ENCODE measurements at places on chromosomes 12 and 14.

- DNase-seq, result peak; percentile 89
Measured at GRCh38 chr12:12449533-12450025, 92.7 kb downstream of the BORCS5 start.

- DNase-seq, result peak; percentile 83
Measured at GRCh38 chr14:92456215-92457015, 57.2 kb upstream of the RIN3 start.

DNA sequence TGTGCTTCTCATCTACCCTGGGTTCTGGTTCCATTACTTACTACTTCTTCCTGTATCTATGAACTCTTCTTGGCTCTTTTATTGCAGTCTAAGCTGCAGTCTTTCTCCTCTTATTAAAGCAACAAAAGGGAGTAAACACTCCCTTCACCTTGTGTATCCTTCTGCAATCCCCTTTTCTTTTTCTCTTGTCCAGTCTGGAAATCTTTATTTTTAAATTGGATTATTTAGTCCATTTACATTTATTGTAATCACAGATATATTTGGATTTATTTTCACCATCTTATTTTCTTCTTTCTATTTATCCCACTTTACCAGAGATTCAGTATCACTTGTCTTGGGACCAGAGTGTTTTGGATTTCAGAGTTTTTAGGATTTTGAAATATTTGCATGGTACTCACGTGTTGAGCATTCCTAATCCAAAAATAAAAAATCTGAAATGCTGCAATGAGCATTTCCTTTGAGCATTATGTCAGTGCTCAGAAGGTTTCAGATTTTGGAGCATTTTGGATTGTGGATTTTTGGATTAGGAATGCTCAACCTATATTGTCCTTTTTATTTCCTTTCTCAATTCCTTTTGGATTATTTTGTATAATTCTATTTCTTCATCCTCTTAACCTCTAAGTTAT is 6.8 kb upstream of the ACVR1B start:
- DNase-seq, result no peak

GRCh38 chr12:5088586-5089264 is 45.0 kb downstream of the KCNA5 start:
- peak; percentile 54 for DNase-seq

DNA sequence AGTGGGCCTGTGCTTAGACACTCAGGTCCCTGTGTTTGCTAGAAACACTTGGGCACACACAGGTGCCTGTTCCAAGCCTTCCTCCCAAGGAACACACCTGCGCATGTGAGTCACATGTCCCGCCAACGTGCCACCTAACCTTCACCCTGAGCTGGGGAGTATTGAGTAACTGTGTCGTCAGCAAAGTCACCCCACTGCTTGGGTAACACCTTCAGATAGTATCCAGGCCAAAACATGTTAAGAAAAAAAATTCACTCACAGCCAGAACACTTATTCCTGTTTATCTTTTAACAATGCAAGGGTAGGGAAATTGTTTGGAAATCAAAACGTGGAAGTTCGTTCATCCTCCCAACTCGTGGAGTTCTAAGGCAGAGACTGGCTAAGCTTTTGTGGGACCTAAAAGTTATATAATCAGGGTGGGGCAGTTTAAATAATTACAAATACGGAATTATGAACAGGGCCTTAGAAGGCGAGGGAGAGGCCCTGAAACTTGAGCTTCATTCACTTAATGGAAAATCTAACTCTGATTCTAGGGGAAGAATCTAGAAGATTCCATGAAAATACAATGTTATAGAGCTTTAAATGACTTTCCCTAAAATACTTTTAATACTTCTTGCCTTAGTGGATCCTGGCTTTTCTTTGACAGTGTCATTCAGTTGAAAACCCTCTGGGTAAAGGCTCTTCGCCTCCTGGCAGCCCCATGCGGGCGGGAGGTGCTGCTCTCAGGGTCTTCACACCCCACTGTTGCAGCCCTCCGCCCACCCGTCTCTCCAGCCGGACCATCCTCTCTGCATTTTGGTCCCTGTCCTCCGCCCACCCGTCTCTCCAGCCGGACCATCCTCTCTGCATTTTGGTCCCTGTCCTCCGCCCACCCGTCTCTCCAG is 30.3 kb upstream of the ADIPOR2 start:
- peak; percentile 72 for DNase-seq

DNA sequence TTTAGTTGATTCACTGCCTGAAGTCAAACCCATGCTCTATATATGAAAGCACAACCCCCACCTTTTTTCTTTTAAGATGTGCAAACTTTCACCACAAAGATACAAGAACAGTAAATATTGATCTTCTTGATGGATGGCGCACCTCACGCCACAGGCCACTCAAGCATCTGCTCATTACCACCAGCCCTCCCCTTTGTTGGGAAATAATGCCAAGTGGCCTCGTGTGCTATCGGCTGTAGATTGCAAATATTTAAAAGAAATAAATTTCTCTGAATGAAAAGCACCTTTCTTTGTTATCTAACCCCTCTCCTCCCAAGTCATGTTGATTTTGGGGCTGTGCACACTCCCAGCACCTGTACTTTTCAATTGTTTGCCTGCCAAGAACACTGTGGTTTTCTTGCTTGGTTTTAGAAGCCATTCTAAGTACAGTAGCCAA is 122.7 kb downstream of the C12orf42 start:
- no peak for DNase-seq

DNA sequence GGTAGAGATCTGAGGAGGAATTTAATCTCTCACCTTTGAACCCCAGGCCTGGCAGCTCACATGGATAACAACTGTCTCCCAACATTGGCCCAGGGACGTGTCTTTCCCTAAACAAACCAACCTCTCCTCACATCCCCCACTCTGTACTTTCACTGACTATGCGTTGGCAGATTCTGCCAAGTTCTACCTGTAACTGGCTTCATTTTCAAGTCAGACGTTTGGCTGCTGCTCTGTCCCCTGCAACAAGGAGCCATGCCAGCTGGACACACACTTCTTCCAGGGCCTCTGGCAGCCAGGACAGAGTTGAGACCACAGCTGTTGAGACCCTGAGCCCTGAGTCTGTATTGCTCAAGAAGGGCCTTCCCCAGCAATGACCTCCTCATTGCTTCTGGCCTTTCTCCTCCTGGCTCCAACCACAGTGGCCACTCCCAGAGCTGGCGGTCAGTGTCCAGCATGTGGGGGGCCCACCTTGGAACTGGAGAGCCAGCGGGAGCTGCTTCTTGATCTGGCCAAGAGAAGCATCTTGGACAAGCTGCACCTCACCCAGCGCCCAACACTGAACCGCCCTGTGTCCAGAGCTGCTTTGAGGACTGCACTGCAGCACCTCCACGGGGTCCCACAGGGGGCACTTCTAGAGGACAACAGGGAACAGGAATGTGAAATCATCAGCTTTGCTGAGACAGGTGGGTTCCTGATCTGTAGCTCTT is at the start of gene INHBC:
TSS of gene INHBC (plus strand) at position 268 of the 707 bp plus-strand sequence. CDS start at position 371, 103 bp downstream.
- no peak for DNase-seq

GRCh38 chr14:68097727-68098126 is 278.1 kb downstream of the RAD51B start:
- no peak for DNase-seq

DNA sequence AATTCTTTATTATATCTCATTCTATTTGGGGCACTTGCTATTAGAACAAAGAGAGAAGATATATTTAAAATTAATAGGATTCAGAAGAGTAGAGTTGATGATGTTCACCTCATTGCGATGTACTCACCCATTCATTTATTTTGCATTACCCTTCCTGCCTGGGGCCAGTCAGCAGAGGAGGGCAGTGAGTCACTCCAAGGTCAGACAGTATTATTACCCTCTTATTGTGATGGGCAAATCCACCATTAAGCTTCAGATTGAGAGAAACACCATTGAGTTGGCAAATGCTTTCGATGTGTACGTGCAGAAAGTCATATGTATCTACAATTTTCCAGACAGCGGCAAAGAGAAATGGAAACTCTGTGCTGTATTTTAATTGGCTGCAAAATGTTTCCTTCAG is 134.2 kb downstream of the BICD1 start:
- DNase-seq, result peak; percentile 16

GRCh38 chr12:38736821-38737220 is 168.6 kb downstream of the CPNE8 start:
- peak; percentile 50 for DNase-seq

DNA sequence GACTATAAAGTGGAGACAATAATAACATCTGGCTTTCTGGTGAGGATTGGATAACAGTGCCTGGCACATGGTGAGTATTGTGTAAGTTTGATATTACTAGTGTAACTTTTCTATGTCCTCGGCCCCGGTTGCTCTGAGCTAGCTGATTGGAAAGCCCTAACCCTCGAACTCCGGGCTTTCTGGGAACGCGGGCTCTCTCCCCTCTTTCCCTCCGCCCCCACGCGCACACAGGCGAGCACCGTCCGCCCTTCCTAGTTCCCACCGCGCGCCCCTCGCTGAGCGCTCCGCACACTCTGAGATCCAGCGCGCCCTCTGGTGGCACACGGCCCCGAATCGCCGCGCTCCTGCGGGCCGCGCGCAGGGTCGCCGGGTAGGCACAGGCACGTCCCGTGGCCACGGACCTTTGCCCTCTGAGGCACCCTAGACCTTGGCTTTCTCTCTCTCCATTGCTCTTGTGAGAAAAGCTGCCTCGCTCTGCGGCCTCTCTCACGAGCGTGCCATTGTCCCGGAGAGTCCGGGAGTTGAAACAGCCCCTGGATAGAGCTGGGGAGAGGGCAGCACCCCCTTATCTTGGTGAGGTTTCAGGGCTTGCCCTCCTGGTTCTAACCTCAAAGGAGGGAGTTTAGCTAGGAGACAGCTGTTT is 23.2 kb upstream of the ESRRB start:
- DNase-seq, result peak; percentile 40

- DNase-seq, result no peak
Measured at GRCh38 chr14:98904677-98905076, 367.3 kb downstream of the BCL11B start.

- no peak for DNase-seq
Measured at GRCh38 chr14:37062191-37062803, 110.1 kb downstream of the SLC25A21 start.

- no peak for DNase-seq
Measured at GRCh38 chr12:48072266-48072665, 33.6 kb downstream of the SENP1 start.

GRCh38 chr14:81314443-81315175 is 85.5 kb downstream of the STON2 start:
- DNase-seq, result no peak

GRCh38 chr12:67042697-67043131 is 226.4 kb upstream of the CAND1 start:
- peak; percentile 6 for DNase-seq

DNA sequence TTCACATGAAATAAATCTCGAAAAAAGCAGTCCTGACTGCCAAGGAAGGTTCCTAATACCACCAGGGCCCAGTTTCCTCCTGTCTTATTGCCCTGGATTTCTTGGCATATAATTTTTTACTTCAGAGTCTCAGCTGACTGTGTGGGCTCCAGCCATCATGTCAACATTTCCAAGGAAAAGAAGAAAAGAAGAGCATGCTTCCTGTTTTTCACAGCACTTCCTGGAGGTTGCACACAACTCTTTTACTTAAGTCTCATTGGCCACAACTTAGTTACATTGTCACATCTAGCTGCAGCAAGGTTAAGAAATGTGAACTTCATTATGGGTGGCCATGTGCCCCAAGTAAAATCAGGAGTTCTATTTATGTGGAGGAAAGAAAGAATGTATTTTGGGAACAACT is 24.3 kb downstream of the DACT1 start:
- DNase-seq, result peak; percentile 45

DNA sequence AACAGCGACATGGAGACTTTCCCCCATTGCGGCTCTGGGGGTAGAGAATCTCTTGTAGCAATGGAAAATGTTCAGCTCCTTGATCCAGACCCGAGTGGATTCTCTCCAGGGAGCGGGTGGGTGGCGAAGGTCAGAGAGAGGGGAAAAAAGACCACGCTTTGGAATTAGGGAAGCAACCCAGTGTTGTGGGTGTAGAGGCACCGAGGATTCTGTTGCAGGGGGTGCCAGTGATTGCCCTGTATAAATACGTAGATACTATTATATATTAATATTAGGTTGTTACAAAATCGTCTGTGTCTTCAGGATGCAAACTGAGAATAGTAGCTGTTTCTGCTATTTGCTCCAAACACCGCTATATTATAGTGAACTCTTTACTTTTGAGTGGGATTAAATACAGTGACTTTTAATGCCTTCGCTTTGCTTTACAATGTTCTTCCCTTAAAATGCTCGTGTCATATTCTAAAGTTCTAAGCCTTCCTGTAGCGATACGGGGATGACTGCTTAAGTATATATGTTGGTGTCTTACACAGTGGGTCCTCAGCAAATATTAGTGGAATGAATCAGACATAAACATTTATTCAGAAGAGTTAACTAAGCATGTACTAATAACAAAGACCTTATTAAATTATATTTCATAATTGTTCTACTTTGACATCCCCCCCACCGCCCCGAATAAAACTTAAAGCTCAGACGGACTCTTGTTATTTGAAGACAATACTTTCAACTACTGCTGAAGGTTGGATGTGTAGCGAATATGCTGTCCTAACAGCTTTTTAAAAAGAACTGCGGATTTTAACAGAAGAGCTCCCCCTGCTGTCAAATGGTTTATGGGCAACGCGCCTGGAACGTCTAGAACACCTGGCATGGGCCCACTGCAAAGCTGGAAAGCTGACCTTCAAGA is 136.4 kb upstream of the KRAS start:
- DNase-seq, result peak; percentile 94

DNA sequence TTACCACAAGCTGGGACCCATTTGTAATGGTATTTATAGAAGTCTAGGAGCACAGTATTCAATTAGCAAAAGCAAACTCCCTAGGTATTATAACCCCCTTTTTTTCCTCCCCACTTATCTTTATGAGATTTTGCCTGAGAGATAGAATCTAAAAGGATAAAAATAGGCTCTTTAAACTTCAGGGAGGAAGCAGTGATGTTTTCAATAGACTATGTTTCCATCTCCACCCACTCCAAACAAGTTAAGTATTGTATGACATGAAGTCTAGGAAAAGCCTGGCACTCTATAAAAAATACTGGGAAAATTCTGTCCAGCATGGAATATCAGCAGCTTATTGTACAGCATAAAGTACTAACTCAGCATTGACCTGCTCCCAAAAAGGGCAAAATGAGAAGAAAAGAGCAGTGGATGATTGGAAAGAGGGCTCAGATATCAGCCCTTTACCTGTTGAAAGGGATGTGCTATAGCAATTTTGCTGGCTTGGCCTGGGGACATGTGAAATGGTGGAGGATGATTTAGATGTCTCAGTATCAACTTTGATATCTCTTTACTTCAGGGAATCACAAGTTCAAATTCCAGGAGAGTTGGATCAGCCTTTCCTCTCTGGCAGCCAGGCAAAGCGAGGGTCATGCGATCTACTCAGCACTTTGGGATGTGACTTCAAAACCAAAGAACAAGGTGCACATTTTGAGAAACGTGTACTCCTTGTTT is 72.4 kb downstream of the IGF1 start:
- DNase-seq, result no peak

- DNase-seq, result peak; percentile 60
Measured at GRCh38 chr12:13534645-13535398, 338.3 kb downstream of the EMP1 start.

DNA sequence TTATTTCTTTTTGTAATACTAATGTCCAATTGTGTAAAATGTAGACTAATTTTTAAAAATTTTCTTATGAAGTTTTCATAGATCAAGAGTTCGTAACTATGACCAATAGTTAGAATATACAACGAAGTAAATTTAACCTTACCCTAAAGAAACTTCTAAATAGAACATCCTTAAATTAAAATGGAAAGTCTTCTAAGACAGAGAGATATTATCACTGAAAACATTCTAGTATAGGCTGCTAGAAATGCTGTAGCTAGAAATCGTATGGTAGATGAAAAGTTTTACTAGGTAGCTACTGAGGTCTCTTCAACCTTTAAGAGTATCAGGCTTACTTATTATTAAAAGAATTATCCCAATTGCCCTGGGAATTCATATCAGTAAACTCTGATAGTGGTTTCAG is 925 bp downstream of the CLEC2A start:
- no peak for DNase-seq

- DNase-seq, result peak; percentile 48
Measured at GRCh38 chr14:90140956-90141316, 79.1 kb downstream of the KCNK13 start.

Data from fibroblast of pulmonary artery (primary cell).